M059J (cell line): ENCODE measurements at places on chromosomes 13 and 19. TPM values are rescaled to one million over a fixed set of nuclear protein-coding genes. Genes with fewer than 3 reads are reported as not detected.

DNA sequence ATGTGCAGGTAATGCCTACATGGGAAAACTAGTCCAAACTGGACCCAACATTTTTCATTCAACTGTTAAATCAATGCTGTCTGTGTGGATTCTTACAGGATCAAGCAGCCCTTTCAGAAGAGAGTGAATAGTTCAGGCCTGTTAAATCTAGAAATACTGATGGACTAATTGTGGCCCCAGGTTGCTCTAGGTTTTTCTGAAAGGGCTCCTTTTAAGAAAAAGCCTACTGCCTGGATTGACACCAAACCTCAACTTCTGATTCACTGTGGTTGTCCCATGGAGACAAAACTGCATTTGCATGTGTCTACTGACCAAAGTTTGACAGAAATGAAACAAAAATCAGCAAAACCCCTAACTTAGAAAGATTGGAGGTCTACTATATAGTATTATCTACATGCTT is 437.0 kb downstream of the KLF12 start:
- DNase-seq: peak; percentile 7

GRCh38 chr13:45510672-45511071 is 45.9 kb downstream of the COG3 start:
- DNase-seq: no peak

DNA sequence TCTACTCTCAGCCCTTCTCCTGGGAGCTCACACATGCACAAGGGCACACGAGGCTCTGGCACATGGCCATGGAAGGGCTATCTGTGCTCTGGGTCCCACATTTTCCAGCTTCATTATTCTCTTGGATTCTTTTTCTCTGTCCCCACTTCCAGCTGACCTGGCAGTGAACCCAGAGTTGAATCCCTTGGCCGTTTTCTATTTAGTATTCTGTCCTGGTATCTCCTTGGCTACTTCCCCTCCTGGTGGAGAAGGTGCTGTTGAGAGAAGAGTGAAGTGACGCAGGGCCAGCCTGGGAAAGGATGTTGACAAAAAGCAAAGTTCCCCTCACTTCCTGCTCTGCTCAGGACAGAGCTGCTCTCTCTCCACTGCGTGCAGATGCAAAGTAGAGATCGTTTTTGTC is 303.1 kb downstream of the IRS2 start:
- DNase-seq: no peak

GRCh38 chr19:46924874-46925547 is 64.2 kb downstream of the ARHGAP35 start:
- DNase-seq: peak; percentile 22

Gene MEX3D
- 16.5 and 48.0 TPM in 2 replicates for total RNA-seq

Gene LRRC63
- not detected in 2 replicates for total RNA-seq

Gene KLK4
- not detected in 2 replicates for total RNA-seq

DNA sequence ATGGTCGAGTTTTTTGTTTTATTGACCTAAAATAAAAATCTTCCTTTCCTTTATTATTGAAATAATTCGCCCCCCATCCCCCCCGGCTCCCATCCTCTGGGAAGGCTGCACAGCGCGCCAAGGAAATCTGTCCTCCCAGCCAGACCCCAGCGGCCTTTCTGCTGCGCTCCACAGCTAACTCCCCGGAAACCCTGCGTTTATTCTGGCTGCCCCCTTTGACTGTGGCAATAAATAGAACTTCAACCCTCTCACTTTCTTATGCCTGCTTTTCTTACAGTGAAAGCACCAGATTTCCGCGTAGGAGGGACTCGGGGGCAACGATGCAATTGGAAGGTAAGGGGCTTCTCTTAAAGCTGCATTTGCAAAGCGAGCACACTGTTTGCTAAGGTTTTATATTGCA is 9.7 kb upstream of the C19orf12 start:
- DNase-seq: no peak

Gene ZNF541
- 0.27 TPM in 1 of 2 replicates, not detected in the other for total RNA-seq

DNA sequence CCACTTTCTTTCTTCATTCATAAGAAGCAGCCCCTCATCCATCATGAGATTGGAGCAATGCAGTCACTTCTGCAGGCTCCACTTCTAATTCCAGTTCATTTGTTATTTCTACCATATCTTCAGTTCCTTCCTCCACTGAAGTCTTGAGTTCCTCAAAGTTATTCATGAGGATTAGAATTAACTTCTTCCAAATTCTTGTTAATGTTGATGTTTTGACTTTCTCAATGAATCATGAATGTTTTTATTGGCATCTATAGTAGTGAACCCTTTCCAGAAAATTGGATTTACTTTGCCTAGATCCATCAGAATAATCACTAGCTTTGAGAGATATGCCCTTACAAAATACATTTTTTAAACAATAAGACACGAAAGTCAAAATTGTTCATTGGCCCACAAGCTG is 2567.7 kb upstream of the PCDH20 start:
- DNase-seq: no peak

Gene NALCN
- total RNA-seq: 0.17 and 1.4 TPM in 2 replicates

Gene KLF12
- total RNA-seq: 5.9 and 8.7 TPM in 2 replicates

GRCh38 chr19:49145573-49146407 is 9.4 kb downstream of the HRC start:
- DNase-seq: peak; percentile 45

Gene SHANK1
- 0.15 TPM in 2 replicates for total RNA-seq

Gene PSG7
- total RNA-seq: 0.05 and 1.1 TPM in 2 replicates

DNA sequence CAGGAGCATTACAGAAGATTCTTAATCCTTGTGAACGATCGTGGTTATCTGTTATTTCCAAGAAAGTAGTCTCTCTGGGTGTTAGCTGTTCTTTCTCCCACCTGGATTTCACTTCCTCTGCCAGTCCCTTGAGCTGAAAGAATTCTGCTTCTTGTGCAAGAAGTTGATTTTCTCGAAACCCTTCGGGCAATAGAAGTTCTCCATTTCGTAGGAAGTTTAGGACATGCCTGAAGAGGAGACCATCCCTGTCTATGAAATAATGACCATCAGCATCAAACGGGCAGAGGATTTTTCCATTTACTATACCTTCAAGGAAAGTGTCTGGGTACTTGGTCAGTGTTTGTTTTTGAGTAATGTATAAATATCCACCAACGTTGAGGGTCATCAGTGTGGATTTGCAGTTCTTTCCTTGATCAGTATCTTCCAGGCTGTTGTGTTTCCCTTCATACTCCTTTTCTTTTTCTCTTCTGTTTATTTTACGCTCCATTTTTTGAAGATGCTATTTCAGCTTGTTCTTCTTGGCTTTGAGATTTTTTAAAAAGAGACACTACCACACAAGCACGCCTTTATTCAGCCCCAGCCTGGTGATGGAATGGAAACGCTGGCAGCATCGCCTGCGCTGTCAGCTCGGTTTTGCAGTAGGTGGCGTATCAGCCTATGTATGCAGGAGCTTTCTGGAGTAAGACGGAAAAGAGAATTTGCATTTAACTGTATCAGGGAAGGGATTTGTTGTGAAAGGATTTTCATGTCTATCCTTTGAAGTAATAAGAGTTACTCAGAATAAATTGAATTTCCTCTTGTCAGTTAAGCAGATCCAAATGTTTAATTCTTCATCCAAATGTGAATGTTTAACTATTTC is 6.5 kb downstream of the KCTD4 start:
- DNase-seq: no peak

Gene ZSCAN4
- not detected in 2 replicates for total RNA-seq

DNA sequence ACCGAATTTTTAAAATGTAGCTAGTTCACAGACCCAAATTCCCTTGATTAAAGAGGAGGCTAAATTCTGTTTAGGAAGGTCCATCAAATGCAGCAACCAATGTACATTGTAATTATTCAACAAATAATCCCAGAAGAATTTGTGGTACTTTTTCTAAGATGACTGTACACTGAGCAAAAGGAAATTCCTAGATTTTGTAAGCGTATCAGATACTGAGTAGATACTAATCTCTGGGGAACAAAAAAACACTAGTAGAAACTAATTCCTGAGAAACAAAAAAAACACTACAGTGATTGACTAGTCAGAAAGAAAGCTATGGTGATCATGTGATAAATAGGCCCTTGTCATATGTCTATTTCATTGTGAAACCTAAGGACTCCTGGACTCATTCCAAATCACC is 246.1 kb downstream of the PCDH17 start:
- DNase-seq: no peak
